Panc1 (cell line): ENCODE measurements at places on chromosomes 12 and 14.

GRCh38 chr14:68680541-68681051 lies 112.3 kb downstream of the ZFP36L1 start:
- no peak for DNase-seq

GRCh38 chr12:124497039-124497438 lies 70.4 kb downstream of the NCOR2 start:
- DNase-seq, result no peak

- no peak for DNase-seq
Measured at GRCh38 chr12:114661245-114661644, 22.7 kb downstream of the TBX3 start.

GRCh38 chr12:10716704-10717315 lies 6.3 kb downstream of the YBX3 start:
- DNase-seq, result no peak

GRCh38 chr14:77222546-77223225 lies 41.1 kb downstream of the TMEM63C start:
- no peak for DNase-seq

DNA sequence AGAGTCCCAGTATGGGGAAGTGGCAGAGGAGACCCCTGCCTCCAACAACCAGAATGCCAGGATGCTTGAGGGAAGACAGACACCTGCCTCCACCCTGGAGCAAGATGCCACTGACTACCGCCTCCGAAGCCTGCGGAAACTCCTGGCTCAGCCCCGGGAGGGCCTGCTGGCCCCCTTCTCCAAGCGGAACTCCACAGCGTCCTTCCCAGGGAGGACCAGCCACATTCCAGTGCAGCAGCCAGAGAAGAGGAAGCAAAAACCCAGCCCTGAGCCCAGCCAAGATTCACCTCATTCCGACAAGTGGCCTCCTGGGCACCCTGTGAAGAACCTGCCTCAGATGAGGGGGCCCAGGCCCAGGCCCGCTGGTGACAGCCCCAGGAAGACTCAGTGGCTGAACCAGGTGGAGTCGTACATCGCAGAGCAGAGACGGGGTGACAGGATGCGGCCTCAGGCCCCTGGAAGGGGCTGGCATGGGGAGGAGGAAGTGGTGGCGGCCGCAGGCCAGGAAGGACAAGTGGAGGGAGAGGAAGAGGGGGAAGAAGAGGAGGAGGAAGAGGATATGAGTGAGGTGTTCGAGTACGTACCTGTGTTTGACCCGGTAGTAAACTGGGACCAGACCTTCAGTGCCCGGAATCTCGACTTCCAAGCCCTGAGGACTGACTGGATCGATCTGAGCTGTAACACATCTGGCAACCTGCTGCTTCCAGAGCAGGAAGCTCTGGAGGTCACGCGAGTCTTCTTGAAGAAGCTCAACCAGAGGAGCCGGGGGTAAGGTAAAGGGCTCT lies 93.7 kb downstream of the B4GALNT3 start:
- no peak for DNase-seq

DNA sequence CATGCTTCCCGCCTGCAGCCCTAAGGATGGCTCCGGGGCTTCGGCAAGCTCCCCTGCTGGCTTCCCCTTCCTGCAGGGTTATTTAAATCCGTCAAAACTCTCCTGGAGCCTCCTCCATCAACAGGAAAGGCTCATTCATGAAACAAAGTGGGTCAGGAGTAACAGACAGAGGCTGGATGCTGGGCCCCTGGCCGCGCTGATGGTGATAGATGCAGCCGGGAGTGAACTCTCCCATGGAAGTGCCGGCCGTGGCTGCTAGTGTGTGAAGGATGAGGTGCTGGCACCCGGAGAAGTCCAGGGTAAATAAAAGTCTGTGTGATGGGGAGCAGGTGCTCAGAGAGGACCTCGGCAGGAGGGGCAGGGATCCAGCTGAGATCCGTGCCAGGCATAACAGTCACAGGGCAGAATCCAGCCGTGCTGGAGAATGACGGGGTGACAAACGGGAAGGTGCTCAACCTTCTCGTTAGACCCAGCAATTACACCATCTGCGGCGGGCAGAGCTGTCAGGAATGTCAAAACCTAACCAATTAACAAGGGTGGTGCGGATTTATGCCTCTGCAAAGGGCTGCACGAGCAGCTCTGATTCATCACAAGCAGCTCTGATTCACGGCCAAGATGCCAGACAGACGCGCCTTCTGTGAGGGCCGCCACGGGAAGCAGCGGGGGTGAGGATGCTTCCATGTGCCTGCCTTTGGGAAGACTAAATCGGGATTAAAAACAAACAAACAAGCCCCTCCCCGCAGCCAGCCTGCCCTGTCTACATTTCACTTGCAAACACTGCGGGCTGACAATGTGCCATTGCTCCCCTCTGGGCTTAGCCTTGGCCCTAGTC lies 55.6 kb downstream of the SYNE3 start:
- DNase-seq, result no peak

- DNase-seq, result peak; percentile 35
Measured at GRCh38 chr12:68358532-68359485, 26.6 kb upstream of the MDM1 start.

GRCh38 chr12:71904629-71905028 lies 34.0 kb upstream of the TPH2 start:
- DNase-seq, result no peak

- DNase-seq, result no peak
Measured at GRCh38 chr14:105075379-105076295, 10.4 kb upstream of the GPR132 start.
